Stimulated activated CD8-positive, alpha-beta memory T cell treated with anti-CD3 and anti-CD28 coated beads, Interleukin-2, amount 100 ng/mL, for 1 hour (primary cell): ENCODE measurements at places on chromosomes 4 and X.

- DNase-seq = no peak
Measured at GRCh38 chrX:19281256-19281655, 62.5 kb upstream of the PDHA1 start.

DNA sequence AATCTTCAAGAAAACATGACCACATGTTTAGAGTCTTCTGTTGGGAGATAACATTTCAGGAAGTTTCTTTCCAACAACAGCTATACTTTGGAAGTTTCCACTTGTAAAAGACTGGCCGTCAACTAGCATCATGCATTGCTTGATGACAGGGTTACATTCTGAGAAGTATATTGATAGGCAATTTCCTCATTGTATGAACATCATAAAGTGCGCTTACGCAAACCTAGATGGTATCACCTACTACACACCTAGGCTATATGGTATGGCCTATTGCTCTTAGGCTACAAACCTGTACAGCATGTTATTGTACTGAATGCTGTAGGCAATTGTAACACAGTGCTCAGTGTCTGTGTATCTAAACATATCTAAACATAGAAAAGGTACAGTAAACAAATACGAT is 25.4 kb upstream of the CD40LG start:
- DNase-seq = no peak

- no peak for DNase-seq
Measured at GRCh38 chr4:61514991-61515390, 314.9 kb downstream of the ADGRL3 start.

- no peak for DNase-seq
Measured at GRCh38 chr4:143186649-143187048, 1.9 kb downstream of the USP38 start.

- DNase-seq = no peak
Measured at GRCh38 chr4:28226962-28227361, 1366.3 kb downstream of the STIM2 start.

DNA sequence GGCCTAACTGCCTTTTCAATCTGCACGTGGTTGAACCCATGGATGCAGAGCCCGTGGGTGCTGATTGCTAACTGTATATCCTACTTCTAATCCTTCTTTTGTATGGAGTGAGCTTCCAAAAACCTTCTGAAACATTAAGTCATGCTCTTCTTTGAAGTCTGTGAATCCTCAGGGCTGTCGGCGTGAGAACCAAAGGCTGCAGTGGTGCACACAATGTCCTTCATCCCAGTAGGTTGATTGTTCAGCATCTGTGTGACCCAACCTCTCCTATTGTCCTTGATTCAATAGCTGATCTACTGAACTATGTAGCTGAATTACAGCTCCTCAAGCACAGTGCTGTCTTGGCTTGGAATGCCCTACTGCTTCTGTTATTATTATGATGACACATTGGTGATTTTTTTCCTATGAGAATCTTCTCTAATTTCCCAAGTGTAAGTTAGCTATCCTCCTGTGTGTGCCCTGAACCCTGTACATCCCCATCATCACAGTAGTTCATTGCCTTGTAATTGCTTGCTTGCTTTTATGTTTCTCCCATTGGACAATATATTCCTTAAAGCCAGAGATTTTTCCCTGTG is 294.6 kb downstream of the TRIML1 start:
- no peak for DNase-seq
